RWPE1 (cell line): ENCODE measurements at places on chromosomes 12 and 14.

DNA sequence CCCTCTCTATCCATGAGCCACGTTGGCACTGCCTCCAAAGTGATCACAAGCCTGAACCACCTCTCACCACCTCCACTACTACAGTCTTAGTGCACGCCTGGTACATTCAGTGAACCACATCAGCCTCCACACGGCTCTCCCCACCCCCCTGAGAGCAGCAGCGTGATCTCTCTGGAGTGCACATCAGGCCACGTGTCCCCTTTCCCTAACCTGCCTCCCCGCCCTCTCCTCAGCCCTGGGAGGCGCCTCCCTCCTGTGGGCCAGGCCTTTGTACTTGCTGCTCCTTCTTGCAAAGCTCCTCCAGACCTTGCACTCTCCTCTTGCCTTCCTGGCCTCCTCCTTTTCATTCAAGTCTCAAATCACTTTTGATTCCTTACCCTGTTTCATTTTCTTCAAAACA is 49.8 kb downstream of the SLC6A12 start:
- no peak for DNase-seq

DNA sequence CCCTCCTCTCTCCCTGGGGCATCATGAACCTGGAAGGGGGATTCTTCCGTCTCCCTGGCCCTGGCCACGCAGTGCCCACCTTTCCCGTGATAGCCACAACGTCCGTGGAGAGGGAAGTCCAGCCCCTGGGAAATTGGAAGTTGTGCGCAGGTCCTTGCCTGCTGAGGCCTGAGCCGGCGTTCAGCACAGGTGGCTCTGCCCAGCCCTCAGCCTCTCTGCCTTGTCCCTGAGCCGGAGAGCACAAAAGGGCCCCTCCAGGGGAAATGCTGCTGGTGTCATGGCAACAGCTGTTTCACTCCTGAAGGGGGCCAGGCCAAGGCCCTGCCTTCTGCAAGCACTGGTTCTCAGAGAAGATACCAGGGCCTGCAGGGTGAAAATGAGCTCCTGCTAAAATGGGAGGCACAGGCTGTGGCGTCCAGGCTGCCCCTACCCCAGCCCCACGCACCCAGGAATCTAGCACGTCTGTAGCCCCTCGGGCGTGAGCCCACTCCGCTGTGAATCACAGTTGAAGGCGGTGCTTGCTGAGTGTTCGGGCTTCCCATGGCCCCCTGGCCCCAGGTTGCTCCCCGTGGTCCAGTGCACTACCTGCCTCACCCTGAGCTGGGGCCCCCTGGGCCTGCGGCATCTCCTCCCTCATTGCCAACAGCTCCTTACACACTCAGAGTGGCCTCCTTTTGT is 149.4 kb downstream of the ADGRD1 start:
- no peak for DNase-seq

DNA sequence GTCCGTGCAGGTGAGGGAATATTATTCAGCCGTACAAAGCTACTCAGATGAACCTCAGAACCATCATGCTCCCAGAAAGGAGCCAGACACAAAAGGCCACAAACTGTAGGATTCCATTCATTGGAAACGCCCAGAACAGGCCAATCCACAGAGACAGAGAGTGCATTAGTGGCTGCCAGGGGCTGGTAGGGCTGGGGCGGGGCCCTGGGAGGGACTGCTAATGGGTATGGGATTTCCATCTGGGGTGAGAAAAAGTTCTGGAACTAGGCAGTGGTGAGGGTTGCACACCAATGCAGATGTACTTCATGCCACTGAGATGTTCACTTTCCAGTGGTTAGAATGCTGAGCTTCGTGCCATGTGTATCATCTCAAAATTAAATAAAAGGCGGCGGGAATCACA is 101.1 kb downstream of the RFLNA start:
- no peak for DNase-seq

DNA sequence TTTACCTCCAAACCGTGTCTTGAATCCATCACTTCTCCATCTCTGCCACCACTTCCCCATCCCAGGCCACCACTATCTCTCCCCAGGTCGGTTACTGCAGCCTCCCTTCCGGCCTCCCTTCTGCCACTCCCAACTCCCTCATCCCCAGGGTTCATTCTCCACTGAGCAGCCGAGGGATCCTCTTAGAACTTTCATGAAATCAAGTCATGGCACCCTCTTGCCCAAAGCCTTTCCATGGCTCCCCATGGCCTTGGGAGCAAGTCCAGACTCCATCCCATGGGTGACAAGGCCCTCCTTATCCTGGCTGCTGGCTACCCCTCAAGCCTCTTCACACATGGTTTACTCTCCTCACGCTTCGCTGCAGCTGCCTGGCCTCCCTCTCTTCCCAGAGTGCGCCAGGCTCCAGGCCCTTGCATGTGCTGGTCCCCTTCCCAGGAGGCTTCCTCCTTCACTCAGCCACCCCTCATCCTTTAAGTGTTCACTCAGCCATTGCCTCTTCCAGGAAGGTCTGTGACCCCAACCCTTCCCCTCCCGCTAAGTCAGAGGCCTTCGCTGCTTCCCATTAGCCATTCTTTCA is 17.9 kb upstream of the SH2B3 start:
- DNase-seq, result no peak

GRCh38 chr14:20686386-20687143 is 2.0 kb upstream of the ANG start:
- no peak for DNase-seq

- DNase-seq, result no peak
Measured at GRCh38 chr14:37083599-37083998, 88.8 kb downstream of the SLC25A21 start.

DNA sequence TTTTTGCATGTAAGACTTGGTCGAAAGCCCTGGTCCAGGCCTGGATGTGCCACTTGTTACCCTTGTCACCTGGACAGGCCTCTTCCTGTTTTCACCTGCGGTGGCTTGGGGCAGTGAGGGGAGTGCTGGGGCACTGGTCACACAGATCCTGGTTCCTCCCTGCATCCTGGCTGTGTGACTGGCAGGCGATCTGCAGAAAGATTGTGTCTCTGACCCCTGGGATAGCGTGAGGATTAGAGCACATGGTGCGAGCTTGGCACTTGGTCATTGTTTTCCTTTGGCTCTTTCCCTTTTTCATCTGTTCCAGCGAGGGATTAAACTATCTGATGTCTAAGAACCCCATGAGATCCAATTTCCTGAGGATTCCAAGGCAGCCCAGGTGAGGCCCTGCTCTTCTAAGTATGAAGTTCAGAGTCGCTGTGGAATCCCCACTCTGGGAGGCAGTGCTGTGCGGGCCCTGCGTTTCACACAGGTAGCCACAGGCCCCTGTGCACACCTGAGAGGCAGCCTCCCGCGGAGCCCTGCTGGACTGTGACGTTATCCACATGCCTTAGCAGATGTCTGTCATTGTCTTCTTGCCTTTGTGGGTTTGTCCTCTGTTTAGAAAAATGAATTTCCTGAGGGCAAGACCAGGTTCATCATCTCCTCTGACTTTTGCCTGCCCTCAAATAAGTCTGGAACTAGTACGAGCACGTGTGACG is 288.4 kb downstream of the CACNA1C start:
- DNase-seq, result no peak

DNA sequence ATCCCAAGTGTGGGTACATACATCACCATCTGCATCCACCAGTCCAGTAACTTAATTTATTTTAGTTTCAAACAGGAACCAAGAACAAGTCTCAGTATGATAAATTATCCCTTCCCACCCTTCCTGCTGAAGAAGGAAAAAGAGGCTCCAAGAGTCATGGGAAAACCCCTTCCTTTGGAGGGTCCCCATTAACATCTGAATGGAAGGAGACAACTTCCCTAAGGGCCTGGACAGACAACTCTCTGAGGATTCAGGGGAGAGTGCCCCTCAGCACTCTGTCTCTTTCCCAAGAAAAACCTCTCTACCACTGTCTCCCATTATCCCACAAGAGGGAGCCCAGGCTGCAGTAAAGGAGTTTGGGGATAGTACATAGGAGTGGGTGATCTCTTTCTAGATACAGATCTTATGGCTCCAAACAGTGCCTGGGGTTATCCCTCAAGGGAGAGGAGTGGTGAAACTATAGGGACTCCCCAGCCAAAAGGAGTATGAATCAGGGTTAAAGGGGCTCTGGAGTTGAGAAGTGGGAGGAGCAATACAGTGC is 6.2 kb downstream of the WNT10B start:
- peak; percentile 30 for DNase-seq

GRCh38 chr14:49945448-49946319 is 52.8 kb downstream of the ARF6 start:
- no peak for DNase-seq

- no peak for DNase-seq
Measured at GRCh38 chr14:81143793-81144192, 77.0 kb downstream of the GTF2A1 start.

- no peak for DNase-seq
Measured at GRCh38 chr14:90551070-90551704, 154.4 kb downstream of the CALM1 start.

DNA sequence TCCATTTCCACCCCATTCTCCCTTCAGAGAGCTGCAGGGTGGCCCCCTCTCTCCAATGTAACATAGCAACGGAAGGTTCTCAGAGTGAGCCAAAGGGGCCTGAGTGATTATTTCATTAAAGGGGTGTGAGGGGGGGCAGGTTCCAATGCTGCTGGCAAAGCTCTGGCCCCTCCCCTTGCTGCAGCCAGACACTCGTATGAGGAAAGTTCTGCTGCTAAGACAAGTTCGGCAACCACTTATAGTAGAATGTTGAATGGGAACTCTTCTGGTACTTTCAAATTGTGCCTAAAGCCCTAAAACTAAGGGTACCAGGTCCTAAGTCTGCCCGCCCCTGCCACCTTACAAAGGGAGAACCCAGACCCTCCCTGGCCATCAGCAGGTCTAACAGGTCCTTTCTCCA is 49.8 kb downstream of the PLEKHG3 start:
- no peak for DNase-seq

GRCh38 chr12:2337031-2338010 is 284.5 kb downstream of the CACNA1C start:
- DNase-seq, result no peak

DNA sequence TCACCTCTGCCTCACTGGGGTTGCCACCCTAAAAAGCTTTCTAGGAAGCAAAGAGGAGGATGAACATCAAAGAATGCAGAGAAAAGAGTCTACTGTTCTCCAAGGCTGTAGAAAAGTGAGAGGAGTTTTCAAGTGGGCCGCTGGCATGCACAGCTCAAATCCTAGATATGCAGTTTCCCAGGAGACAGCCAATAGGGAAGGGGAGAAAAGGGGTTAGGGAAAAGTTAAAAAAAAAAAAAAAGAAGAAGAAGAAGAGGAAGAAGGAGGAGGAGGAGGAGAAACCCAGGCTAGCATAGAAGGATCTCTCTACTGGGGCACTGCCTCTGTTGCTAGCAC is 682 bp downstream of the BATF start:
- no peak for DNase-seq

DNA sequence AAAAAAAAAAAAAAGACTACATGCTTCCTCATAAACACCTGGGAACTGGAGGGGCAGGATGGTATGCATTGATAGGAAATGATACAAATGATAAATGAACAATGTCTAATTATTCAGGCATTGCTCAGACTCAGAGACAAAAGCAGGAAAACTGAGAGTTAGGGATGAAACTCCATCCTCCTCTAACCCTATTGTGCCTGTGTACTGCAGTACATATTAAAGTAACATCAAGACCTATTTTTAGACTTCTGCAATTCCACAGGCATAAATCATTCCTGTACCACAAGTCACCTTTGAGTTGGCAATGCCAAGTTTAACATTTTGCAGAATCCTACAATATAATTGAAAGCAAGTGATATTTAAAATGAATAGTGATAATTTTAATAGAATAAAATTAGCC is 156.5 kb upstream of the USP15 start:
- DNase-seq, result no peak

GRCh38 chr14:31270196-31270772 is 62.7 kb upstream of the HECTD1 start:
- DNase-seq, result no peak

- peak; percentile 36 for DNase-seq
Measured at GRCh38 chr12:47725893-47726292, 603 bp upstream of the ENDOU start.

DNA sequence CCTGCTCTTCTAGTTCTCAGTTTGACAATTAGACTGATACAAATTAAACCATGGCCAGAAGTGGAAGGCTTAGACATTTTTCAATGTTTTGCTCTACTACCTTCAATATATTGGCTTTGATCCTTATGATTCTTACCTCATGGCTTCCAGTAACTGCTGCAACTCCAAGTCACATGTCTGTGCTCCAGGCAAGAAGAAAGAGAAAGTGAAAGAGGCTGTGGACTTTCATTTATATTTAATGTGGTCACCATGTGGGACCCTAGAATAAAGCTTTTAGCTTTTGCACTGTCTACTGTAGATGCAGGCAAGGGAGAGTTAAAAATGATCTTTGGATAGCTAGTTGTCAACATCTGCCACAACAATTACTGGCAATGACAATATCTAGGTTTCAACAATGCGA is 214.3 kb upstream of the PDE3A start:
- no peak for DNase-seq

DNA sequence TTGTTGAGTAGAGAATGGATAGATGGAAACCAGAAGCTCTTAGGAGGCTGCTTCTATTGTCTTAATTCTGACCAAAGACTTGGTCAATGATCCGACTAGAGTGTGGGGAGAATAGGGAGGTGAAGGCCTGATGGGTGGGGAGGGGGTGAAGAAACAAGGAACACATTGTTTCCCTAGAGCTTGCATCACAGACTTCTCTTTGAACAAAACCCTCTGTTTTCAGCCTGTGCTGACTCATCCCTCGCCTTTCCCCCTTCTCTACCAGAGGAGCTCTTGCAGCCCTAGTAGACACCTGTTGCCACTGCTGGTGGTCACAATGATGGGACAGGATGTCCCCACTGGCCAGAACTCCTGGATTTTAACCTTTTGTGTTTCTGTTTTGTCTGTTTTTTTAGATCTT is 46.8 kb upstream of the CISTR start:
- DNase-seq, result peak; percentile 27

- DNase-seq, result no peak
Measured at GRCh38 chr14:67425608-67426007, 13.6 kb upstream of the PLEK2 start.

DNA sequence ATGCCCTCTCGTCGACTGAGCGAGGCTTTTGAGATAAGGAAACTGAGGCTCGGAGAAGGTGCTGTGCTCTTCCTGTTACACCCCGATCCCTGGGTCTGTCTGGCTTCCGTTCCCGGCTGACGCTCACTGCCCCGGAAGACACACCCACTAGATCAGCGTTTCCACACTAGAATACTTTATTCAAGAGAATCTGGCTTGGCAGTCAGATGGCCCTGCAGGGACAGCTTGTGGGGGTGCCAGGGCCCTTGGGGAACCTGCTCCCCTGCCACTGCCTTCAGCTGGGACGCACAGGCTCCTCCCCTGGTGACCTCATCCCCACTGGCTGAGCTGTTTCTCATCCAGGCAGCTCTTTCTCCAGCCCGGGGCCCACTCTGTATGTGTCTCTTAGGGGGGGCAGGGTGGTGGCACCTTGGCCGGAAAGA is 13.7 kb downstream of the PGF start:
- no peak for DNase-seq
